CD4-positive, alpha-beta T cell treated with Interleukin-4 for 1 hour (primary cell): ENCODE measurements at places on chromosomes 2 and 18.

- DNase-seq: no peak
Observed at GRCh38 chr2:152335726-152336118, 748 bp downstream of the FMNL2 start.

GRCh38 chr2:1787755-1788477 lies 43.6 kb upstream of the PXDN start:
- DNase-seq: no peak

GRCh38 chr2:127423478-127423843 lies 5.2 kb downstream of the PROC start:
- DNase-seq: no peak

- DNase-seq: no peak
Observed at GRCh38 chr2:22454826-22455485, 930.0 kb upstream of the KLHL29 start.

DNA sequence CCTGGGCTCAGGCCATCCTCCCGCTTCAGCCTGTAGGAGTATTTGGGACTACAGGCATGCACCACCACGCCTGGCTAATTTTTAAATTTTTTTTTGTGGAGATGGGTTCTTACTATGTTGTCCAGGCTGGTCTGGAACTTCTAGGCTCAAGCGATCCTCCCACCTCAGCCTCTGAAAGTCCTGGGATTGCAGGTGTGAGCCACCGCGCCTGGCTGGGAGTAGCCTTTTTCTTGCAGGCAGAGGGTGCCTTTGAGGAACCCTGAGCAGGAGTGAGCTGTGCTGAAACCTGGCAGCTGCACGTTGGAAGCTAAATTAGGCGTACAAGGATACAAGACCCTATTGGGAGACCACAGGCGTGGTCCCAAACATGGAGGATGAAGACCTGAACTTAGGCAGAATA lies 8.0 kb downstream of the CTDSP1 start:
- no peak for DNase-seq

GRCh38 chr2:28621172-28622100 lies 125.6 kb downstream of the PLB1 start:
- peak; percentile 97 for DNase-seq

DNA sequence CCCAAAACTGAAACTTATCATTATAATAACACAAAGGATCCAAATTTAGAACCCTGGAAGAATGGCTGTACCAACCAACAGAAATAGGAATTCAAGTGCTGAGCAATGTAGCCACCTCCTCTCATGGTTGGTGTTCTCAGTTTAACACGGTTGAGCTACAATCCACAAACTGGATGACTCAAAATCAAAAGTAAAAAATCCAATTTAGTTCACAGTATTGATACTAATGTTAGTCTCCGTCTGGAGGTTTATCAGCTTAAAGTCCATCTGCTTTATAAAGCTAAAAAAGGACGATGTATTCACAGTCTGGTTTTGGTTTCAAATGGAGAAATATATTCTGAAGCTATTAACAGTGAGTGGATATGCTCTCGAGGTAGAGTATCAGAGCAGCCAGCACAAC lies 40.5 kb downstream of the CNTNAP5 start:
- DNase-seq: no peak

DNA sequence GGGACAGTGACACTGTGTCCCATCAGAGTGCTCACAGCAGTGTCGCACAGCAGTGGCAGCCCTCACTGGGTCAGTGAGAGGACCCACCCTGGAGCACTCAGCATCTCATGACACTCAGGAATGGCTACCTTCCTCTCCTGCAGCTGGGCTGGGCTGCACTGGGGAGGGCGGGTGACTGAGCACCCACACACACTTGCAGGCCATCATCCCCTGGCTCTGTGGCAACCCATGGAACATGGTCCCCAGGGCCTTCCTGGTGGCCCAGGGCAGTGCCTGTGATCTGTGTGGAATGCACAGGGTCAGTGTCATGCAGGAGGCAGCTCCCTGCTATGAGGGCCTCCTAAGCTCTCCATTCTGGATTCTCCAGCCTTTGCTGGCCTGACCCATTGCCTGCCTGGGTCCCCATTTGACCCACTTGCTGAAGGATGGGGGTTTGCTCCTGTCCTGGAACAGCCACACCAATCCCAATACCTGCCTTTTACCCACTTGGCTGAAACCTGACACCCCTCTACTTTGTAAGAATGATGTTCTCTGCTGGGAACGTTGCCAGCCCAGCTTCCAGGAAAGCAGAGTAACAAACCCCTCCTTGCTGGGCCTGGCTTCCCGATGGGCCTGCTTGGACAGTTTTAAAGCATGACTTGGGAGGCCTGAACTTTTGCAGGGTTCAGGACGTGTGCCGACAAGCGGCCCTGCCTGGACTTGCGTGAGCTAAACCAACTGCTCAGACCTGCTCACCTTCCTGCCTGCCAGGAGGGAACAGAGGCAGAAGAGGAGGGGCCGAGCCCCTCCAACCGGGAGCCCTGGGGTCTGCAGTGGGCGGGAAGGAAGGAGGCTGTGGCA lies 13.7 kb downstream of the HS6ST1 start:
- no peak for DNase-seq

- no peak for DNase-seq
Observed at GRCh38 chr2:127465258-127465657, 47.0 kb downstream of the PROC start.

GRCh38 chr2:79792090-79792489 lies 279.2 kb downstream of the CTNNA2 start:
- no peak for DNase-seq

DNA sequence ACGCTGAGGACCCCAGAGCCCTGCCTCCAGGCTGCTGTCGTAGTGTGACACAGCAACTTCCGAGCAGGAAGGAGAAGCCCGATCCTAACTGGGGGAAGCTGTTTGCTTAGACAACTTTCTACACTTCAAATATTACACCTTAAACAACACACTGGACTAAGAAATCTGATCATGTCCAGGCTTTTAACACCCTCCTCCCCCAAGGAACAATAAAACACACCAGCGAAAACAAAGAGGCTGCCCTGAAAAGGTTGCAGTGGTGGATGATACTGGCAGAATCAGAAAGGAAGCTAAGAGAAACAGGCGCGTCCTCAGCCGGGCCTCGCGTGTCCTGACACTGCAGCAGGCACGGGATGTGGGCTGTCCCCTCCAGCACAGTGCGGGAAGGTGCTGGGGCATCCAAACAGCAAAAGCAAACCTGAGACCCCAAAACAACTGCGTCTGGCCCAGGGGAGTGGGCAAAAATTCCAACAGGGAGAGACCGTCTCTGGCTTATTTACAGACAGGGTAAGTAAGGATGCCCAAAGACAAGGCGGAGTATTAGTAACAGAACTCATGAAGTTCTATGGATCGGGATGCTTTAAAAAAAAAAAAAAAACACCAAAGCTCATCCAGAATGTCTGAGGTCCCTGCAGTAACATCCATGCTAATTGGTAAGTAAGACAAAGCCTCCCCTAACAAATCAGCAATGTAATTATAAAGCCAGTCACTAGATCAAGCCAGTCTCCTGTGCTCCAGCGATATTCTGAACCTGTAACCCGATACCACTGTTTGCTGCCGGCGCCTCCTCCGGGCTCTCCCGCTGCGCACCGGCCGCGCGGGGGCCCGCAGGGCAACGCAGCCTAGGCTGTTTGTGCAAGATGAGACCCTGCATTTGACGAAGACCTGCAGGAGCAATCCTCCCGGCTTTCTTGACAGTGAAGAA lies 9.0 kb downstream of the SERTAD2 start:
- DNase-seq: peak; percentile 39

GRCh38 chr2:241617431-241618154 lies 19.4 kb downstream of the THAP4 start:
- no peak for DNase-seq

- DNase-seq: no peak
Observed at GRCh38 chr2:31222071-31222470, 4.8 kb upstream of the CAPN14 start.

DNA sequence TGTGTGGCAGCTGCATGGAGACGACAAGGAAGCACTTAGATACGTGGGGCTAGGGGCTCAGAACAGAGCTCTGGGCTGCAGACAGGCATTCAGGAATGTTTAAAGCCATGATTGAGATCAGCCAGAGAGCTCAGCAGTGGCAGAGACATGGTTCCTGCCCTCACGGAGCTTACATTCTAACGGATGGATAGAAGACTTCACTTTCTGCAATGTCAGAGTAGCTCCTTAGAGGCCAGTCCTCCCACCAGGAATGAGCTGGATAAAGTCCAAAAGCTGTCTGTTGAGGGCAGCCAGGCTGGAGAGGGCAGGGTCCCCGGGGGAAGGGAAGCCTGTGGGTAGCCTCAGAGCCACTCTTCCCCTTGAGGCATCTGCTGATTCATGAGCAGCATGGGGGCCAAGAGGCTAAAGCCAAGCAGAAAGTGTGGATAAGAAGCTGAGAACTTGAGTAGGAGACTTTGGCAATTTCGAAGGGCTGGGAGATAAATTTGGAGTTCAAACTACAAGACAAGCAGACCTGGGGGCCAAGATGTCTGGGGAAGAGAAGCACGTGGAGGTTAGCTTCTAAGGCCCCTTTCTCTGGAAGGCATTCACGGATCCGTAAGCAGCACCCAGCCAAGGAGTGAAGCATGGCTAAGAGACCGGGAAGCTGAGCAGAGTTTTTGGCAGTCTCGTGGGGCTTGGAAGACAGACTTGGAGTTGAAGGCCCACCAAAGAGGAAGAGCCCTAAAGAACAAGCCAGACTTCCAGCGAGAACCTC lies 9.7 kb upstream of the CIB4 start:
- DNase-seq: no peak

- no peak for DNase-seq
Observed at GRCh38 chr2:8252997-8253694, 428.7 kb upstream of the ID2 start.

DNA sequence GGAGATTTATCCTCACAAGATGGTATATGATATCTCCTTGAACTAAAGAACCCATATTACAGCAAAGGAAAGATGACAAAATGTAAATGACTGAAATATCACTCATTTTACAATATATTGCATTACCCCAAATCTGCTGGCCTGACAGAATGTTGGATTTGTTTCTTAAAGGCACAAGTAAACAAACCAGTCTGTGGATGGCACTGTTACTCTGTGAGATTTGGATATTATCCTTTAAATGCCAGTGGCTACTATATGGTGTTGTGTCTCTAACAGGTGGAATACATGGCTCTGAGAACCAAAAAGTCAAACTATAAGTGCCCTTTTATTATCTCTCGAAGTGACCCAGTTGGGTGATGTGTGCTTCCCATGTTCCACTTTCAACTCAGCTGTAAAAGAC lies 125.7 kb downstream of the PDE1A start:
- no peak for DNase-seq

GRCh38 chr18:47777626-47778025 lies 152.8 kb downstream of the SMAD2 start:
- no peak for DNase-seq

- no peak for DNase-seq
Observed at GRCh38 chr2:181814057-181814491, 77.5 kb upstream of the ITPRID2 start.

DNA sequence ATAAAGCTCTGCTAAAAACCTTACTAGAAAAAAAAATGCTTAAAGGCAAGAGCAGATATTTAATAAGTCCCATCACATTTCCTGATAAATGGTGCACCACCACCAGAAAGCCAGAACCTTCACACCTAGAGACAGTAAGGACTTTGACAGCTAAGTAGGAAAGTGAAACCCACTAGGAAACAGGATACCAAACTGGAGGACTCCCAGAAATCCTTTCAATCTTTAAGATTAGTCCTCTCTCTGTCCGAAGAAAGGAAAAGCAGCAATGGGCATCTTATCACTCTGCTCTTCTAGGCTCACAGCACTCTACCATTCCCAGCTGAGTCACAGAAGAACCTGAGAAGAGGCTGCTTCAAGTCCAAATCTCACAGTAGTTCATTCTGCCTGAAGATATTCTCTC lies 3.7 kb downstream of the DYM start:
- no peak for DNase-seq

- no peak for DNase-seq
Observed at GRCh38 chr18:35182151-35182550, 58.7 kb upstream of the ZNF397 start.

- DNase-seq: no peak
Observed at GRCh38 chr18:61609131-61609530, 275.9 kb downstream of the CDH20 start.

DNA sequence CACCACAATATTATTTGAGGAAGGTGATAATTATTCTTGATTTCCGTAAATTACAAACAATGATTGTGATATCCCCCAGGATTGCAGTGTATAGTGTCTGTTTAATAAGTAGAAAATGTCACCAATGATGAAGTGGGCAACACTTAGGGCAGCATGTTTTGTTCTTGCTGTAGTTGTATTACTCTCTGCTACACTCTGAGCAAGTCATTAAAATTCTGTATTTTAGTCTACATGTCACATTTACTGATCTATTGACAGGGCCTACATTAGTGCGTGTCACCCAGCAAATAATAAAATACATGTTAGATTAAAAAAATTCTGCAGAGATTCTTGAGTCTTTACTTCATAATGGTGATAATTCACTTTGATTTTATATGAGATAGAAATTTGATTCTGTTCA lies 247.6 kb downstream of the TMX3 start:
- no peak for DNase-seq

DNA sequence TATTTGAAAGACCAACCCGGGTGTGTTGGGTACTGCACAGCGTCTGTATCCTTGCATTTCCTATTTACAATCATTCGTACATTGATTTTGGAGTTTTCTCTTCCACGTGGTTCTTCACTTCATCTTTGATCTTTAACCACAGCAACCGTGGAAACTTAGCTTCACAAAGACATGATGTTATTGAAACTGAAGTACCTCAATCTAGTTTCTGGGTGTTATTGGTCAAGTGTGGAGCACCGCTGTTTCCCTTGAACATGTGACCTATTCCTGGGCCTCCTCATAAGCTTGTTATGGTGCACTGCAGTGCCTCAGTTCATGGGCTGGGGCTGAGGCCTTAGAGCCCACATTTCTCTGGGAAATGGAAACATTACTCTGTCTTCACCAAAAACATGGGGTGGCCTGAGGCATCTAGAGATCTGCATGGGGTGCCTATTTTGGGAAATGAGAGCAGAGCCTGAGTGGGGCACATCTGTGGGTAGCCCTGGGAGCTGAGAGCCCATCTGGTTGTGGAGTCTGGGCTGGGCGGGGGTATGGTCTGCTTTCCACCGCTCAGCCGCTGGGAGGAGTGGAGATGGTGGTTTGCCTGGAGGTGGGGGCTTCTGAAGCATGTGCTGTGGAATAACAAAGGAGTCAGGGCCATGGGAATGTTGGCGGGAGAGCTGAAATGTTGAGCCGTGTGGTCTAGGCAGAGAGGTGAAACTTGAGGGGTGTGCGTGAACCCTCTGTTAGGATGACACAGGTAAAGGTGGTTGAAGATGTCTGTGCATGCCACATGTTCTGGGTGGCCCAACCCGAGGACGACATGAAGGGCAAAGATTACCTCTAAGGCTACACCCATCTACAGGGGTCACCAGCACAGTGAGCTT lies 37.4 kb downstream of the ZNF236 start:
- peak; percentile 14 for DNase-seq

GRCh38 chr2:220876080-220876824 lies 695.9 kb downstream of the EPHA4 start:
- no peak for DNase-seq

GRCh38 chr2:106038601-106039375 lies 155.3 kb downstream of the UXS1 start:
- DNase-seq: no peak

- DNase-seq: no peak
Observed at GRCh38 chr2:233399306-233400225, 45.3 kb downstream of the DGKD start.
